Thoracic aorta (tissue), 2 donors: ENCODE measurements at places on chromosomes 5 and 9. TPM values are rescaled to one million over a fixed set of nuclear protein-coding genes. Genes with fewer than 3 reads are reported as not detected.

Gene DPYSL3
- total RNA-seq = 161 TPM

- peak; percentile 69 for DNase-seq
Measured at GRCh38 chr9:71769175-71770161, 1.2 kb upstream of the CEMIP2 start.

Gene TRIM7
- total RNA-seq = 11.4 TPM

DNA sequence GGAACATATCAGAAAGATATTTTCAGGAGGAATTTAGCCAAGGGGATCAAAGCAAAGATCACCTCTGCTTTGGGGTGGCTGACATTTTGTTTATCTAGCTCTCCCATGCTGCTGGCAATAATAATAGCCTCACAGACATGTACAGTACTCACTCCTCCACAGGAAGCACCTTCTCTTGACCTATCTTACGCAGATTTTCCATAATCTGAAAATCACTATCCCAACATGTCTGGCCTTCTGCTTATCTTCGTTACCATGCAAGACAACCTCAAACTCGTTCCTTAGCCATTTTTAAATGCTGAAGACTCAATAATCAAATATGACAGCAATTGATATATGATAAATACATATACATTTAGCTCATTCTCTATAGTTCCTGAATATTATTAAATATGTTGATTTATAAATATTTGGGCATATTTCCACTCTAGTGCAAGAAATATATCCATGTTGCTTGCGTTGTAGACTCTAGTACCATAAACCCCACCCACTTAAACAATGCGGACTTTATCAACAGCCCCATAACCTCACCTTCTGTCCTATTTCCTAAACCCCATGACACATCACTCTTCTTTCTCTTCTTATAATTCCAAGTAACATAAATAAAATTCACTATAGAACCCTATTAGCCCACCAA is 18.0 kb downstream of the ZNF608 start:
- no peak for DNase-seq

DNA sequence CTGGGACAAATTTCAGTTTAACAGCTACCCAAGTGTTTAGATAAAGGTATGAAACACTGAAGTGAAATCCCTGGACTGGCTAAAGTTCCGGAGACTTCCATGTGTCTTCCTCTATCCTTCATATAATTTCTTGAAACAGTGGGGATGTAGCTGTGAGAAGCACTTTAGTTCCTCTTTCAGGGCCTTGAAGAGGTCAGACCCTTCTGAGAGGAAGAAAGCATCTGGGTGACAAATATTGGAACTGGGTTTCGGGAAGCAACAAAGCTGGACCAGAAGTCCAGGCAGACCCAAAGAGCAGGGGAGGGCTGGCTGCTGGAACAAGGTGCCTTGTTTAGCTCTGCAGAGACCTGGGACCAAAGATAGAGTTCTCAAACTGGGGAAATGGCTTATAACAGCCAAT is 75.4 kb upstream of the ZFAND5 start:
- no peak for DNase-seq

Gene TMEM215
- not detected for total RNA-seq

DNA sequence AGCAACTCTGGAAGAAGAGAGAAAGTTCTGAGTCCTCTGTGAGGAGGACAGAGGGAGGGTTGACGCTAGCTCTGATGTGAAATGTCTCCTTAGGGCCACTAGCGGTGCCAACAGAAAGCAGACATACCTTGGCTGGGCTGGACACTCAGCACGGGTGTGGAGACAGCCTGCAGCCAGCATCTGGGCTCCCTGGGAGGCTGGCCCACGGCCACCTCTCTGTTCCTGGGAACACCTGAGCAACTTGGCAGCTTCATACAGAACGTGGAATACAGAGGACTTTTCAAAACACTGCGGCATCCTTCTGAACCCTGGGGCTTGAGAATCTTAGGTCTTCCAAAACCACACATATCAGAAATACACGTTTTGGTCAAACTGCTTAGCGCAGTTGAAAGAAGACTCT is 269.1 kb downstream of the FSTL4 start:
- no peak for DNase-seq

GRCh38 chr5:33162057-33162456 is 278.7 kb upstream of the TARS1 start:
- no peak for DNase-seq

DNA sequence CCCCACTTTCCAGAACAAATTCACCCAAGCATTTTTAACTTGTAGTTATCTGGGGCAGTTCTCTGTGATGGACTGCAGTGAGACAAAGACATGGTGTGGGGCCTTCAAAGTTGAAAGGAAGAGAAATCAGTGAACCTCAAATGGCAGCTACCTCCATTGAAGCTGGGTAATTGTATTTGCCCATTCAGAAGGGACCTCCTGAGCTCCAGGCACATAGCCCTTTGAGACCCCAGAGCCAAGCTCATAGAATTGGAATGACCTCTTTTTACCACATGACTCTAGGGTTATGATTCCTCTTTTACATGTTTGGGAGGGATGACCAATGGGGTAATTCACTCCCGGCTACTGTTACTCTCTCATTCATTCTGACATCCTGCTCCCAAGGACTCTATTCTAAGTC is 368.4 kb upstream of the ITGA1 start:
- no peak for DNase-seq

- no peak for DNase-seq
Measured at GRCh38 chr5:3656803-3657202, 61.2 kb downstream of the IRX1 start.

GRCh38 chr5:59592101-59592500 is 301.4 kb downstream of the PDE4D start:
- DNase-seq = no peak

GRCh38 chr5:40841068-40841805 is at the start of gene CARD6:
Gene CARD6, plus strand, starts transcription at chr5:40841367. Its CDS starts 16 bp downstream, at chr5:40841383.
- no peak for DNase-seq

GRCh38 chr5:116359592-116359991 is 215.0 kb downstream of the SEMA6A start:
- DNase-seq = no peak

Gene PTCH1
- 19.2 TPM for total RNA-seq

Gene GMCL2
- total RNA-seq = not detected
